ENCODE measurements at places on chromosomes 2 and 18. TPM values are rescaled to one million over a fixed set of nuclear protein-coding genes. Genes with fewer than 3 reads are reported as not detected.

CNDP1 gene
- not detected for total RNA-seq

RUFY4 gene
- total RNA-seq, result not detected

MAP3K19 gene
- not detected for total RNA-seq

STPG4 gene
- not detected for total RNA-seq

SCN7A gene
- total RNA-seq, result not detected

SPP2 gene
- not detected for total RNA-seq

EGR4 gene
- total RNA-seq, result not detected

ECEL1 gene
- total RNA-seq, result not detected

CCDC148 gene
- 0.14 TPM for total RNA-seq

CXCR2 gene
- total RNA-seq, result 0.09 TPM

ANKRD30B gene
- total RNA-seq, result not detected

POTEJ gene
- total RNA-seq, result not detected

DSG4 gene
- 0.05 TPM for total RNA-seq

SGPP2 gene
- 16.4 TPM for total RNA-seq

PDCD1 gene
- not detected for total RNA-seq

RAB3GAP1 gene
- 28.6 TPM for total RNA-seq

HOXD11 gene
- not detected for total RNA-seq

TFCP2L1 gene
- 12.9 TPM for total RNA-seq

SERPINB7 gene
- total RNA-seq, result 59.1 TPM

SLC11A1 gene
- total RNA-seq, result not detected

LDAH gene
- 11.5 TPM for total RNA-seq

THSD7B gene
- 0.07 TPM for total RNA-seq

STON1 gene
- 0.05 TPM for total RNA-seq

BMP10 gene
- total RNA-seq, result not detected

ERICH2 gene
- 0.60 TPM for total RNA-seq

UGT1A5 gene
- 3.2 TPM for total RNA-seq

ZNF396 gene
- 0.19 TPM for total RNA-seq
